A673 (cell line): ENCODE measurements at places on chromosomes 13 and 19. TPM values are rescaled to one million over a fixed set of nuclear protein-coding genes. Genes with fewer than 3 reads are reported as not detected.

The CAPN12 gene
- total RNA-seq, result 0.69 and 0.96 TPM in 2 replicates

The COQ8B gene
- 34.1 and 38.8 TPM in 2 replicates for total RNA-seq

DNA sequence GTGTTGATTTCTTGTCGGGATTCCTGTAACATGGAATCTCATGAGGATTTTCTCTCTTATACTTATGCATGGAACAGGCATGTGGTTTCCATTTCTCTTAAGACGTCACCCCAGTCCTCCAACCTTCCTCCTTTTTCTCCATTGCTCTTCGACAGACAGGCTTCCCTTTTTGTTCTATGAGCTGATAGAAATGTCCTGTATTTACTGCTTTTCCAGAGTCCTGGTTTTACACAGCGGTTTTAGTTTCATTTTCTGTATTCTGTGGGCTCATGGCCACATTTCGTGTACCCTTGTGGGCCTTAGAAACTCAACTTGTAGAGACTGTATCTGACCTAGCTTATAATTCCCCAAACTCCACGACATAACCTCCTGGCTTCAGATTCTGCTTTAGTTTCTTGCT lies 113.1 kb downstream of the PAN3 start:
- no peak for DNase-seq
- no peak overlapping the region for H3K27ac ChIP-seq
- peaks cover 4% of the 10 kb centered on the region for H3K36me3 ChIP-seq
- H3K27me3 ChIP-seq, result no peaks in the 10 kb centered on the region
- no peak overlapping the region for H3K4me3 ChIP-seq

- no peaks in the 10 kb centered on the region for H3K4me1 ChIP-seq
- no peaks in the 10 kb centered on the region for H3K36me3 ChIP-seq
- no peaks in the 10 kb centered on the region for H3K27me3 ChIP-seq
- no peak overlapping the region for H3K27ac ChIP-seq
- no peak overlapping the region for H3K4me3 ChIP-seq
Measured at GRCh38 chr13:48291730-48292129, 11.8 kb upstream of the RB1 start.

DNA sequence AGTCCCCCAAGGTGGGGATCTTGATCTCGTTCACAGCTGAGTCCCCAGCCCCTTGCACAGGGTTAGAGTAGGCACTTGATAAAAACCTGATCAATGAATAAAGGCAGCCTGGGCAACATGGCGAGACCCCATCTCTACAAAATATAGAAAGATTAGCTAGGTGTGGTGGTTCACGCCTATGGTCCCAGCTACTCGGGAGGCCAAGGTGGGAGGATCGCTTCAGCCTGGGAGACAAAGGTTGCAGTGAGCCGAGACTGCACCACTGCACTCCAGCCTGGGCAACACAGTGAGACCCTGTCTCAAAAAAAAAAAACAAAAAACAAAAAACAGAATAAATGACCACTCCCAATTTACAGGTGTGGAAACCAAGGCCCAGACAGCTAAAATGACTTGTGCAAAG lies 4.8 kb downstream of the YIF1B start:
- H3K27me3 ChIP-seq, result no peaks in the 10 kb centered on the region
- H3K36me3 ChIP-seq, result no peaks in the 10 kb centered on the region
- H3K4me3 ChIP-seq, result no peak overlapping the region

DNA sequence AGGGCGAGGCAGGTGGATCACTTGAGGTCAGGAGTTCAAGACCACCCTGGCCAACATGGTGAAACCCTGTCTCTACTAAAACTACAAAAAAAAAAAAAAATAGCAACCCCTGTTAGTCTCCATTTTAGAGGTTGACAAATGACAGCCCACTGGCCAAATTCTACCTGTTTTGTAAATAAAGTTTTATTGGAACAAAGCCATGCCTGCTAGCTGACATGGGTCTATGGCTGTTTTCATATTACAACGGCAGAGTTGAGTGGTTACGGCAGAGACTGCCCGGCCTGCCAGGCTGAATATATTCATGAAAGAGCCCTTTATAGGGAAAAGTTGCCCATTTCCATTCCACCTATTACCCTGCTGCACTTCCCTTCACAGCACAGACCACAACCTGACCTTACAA lies 103.3 kb downstream of the ZNF557 start:
- H3K4me1 ChIP-seq, result no peaks in the 10 kb centered on the region
- H3K27me3 ChIP-seq, result no peaks in the 10 kb centered on the region
- DNase-seq, result no peak
- no peak overlapping the region for H3K4me3 ChIP-seq
- H3K27ac ChIP-seq, result no peak overlapping the region
